ENCODE measurements at places on chromosomes 7 and 10.

DNA sequence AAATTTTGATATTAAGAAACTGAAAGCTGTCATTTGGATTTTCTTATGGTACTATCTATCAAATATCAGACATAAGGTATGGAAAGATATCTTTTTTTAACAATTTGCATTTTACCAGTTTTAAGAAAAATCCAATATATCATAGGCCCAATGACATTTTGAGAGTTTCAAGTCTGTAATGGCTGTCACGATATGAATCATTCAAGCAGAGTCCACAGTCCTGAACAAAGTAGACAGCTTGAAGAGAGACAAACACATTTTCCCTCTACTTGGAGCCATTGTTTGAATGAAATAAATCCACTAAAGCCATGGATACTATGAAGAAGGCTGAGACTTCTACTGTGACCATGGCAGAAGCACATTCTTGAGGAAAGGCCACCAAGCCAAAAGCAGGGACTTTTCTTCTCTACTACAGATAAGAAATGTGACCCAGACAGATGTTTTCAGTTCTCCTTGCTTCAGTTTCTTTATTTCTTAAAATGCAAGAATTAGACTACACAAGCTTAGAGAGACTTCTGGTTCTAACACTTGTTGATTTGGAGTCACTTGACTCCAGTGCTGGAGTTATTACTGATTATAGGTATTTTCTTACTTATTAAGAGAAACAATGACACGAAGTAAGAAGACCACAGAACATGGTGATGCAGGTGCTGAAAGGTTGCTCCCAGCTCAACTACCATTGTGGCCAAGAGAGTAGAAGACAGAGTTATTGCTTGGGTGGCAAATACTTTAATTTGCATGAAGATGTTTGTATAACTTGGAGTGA is 429.1 kb downstream of the KIF20B start:
- DNase-seq = no peak

DNA sequence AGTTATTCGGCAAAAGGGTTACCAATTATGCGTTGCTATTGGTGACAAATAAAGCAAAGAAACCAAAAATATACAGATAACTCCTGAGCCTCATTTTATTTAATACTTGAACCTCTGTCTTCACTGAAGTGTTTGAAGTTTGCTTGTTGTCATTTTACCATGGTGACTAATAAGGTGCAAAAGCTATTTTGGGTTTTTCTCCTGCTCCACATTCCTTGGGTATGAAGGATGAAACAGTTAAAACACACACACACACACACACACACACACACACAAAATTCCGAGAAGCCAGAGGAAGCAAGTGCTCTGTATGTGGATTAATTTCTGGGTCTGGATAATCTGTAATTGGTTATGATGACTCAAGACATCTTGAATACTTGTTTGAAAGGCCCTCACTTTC is 246.5 kb downstream of the COBL start:
- no peak for DNase-seq

DNA sequence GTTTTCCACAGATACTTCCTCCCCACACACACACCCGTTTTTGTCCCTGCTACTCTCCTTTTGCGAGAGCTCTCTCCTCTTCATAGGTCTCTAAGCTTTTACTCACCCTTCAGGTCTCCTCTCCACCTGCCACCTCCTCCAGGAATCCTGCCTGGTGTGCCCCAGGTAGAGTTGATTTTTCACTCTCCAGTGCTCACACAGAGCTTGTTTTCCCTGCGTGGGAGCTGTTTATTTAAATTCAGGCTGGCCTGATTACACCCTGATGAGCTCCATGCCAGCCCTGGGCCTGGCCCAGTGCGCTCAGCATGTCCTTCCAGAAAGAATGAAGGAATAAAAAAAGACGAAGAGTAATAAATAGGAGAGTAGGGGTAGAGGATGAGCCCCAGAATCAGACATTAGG is 7.5 kb upstream of the CLDN4 start:
- no peak for DNase-seq

DNA sequence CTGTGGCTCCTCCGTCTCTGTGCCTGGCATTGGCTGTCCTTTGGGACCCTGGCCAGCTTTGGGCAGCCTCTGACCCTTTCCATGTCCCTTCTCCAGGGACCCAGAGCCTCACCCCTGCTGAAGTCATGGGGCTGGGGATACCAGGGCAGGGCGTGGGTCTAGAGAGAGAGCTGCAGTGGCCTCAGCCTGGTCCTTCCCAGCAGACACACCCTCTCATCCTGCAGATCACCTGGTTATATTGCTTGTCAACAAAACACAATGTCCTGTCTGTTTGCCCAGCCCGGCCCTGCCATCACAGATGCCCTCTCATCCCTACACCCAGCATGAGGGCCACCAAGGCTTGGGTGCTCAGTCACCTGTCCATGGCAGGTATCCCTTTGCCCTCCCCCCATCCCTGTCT is 1.8 kb downstream of the MUC17 start:
- no peak for DNase-seq

GRCh38 chr10:23413629-23414089 is 25.2 kb upstream of the OTUD1 start:
- no peak for DNase-seq

DNA sequence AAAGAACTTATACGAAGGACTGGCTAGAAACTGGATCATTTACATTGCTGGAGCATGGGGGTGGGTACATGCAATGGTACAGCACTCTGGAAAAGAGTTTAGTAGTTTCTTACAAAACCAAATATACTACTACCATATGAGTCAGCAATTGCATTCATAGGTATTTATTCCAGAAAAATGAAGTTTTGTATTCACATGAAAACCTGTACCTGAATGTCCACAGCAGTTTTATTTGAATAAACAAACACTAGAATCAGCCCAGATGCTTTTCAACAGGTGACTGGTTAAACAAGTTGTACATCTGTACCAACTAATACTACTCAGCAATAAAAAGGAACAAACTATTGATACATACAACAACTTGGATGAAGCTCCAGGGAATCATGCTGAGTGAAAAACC is 3.4 kb downstream of the SCIN start:
- DNase-seq = no peak

- no peak for DNase-seq
These were observed 71.0 kb upstream of the ZNF479 start for GRCh38 chr7:57203161-57203791.

DNA sequence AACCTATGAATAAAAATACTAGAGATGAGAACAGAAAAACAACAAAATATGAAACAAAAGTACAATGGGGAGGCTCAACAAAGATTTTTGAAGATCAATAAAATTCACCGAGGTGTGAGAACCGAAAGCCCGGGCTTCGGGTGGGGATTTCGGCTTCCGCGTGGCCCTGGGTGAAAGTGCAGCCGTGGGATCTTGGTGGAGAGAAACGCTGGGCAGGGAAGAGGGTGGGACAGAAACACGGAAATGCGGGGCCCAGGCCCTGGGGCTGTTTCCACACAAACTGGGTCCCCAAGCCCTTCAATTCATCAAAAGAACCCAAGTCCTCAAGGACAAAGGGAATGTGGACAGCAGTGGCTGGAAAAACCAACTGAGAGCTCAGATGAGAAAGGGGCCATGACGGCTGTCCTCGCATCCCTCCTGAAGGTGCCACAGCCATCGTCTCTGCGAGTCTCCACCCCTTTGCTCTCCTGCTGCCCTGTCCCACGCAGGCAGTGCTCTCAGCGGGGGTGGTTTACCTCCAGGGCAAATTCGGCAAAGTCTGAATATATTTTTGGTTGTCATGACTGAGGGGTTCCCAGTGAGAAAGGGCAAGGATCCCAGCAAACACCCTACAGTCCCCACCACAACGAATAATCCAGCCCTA is 19.7 kb downstream of the FOXL3 start:
- no peak for DNase-seq

DNA sequence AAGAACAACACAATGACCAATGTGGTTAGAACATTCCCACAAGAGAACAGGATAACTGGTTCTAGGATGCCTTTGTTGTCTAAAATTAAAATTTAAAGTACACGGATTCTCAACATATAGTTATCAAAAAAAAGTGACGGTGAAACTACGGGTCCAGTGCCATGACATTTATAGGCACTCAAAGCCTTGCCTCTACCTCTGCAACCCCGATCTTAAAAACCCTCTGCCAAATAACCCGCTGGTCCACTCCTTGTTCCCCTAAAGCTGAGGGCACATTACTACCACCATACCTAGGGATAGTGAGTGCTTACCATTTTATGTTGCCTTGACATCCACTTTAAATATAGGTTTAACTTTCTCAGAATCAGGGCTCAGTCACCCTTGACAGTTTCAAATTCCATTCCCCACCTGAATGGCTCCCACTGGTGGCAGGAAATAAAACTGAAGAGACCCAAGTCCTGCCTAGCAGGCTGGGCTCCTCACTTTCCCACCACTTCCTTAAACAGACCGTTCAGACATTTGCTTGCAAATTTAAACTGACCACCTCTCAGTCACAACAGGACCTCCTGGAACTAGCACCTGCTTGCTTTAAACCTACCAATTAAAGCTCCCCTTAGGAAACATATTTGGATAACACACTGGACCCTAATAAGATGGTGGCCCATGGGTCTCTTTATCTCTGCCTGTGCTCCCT is 169.9 kb upstream of the ASAH2 start:
- DNase-seq = peak; percentile 14

DNA sequence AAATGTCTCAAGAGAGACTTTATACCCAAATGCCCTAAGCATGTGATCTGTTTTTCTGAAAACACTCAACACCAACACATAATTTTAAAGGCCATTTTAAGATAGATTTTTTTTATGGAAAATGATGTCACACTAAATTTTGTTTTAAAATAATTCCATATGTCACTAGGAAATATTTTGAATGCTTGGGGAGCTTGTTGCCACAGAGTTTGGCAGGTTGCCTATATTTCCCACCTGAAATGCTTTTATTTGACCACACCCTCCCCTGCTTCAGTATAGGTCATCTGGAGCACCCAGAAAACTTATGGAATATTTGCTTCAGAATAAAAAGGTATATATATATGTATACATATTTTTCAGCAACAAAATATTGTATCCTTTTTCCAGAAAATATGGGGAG is 180.0 kb upstream of the ANK3 start:
- no peak for DNase-seq

DNA sequence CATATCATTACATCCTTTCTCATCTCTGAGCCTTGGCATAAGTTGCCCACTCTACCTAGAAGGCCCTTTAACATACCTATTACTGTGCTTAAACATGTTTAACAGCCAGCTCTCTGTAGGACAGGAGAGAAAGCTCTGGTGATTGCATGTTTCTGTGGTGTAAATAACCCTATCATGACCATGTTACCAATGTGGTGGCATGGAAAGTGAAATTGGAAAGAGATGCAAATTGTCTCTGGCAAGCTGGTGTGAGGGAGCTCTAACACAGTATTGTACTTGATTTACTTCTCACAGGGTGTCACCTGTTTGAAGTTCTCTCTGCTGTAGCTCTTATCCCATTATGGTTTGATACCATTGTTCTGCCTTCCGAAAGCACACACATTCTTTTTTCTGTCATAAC is 231.8 kb upstream of the DKK1 start:
- DNase-seq = no peak

- DNase-seq = no peak
These were observed 64.5 kb downstream of the CARD11 start for GRCh38 chr7:2979201-2979631.

DNA sequence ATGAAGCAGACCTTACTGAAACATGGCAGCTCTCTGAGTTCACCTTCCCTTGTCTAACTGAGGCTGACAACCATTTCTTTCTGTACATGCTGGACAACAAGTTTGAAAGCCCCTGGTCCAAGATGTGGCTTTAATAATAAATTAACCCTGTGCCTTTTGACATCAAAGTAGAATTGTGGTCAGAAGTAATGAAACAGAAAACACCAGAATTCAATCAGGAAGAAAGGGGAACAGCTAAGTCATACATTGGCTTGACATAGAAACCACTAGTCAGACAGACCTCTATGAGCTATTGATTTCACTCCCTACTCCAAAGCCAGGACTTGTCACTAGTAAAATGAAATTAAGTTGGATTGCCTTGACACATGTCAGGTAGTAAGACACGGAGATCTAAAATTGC is 175.2 kb upstream of the ASAH2 start:
- no peak for DNase-seq

DNA sequence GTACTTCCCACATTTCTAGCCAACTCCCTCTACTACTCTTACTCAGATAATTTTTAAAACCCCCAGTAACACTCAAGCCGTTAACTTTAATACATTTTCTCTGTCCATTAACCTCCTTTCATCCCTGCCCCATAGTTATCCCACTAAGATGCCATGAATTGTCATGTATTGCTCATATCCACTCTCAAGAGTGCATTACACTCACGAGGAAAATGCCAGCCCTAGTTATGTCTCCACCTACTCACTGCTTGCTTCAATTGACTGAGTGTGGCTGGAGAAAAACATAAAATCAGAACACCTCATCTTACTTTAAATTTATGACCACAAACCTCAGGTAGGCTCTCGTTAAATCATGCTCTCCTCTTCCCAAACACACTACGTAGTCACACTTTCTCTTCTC is 324.1 kb upstream of the NPSR1 start:
- DNase-seq = no peak

DNA sequence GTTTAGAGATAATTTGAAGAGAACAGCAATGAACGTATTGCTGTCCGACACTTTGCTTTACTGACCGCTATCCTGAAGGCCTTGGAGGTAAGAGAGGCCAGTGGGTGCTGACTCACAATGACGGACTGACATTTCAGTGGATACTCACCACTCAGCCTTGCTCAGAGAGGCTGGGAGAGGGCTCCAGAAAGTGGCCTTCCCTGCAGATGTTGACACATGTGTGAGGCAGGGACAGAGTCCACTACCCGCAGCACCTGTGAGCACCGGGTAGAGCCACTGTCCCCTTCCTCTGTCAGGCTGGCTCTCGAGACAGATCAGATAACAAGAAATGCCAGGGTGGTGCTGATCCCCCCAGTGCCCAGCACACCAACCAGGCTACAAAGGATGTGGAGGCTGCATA is 75.0 kb downstream of the GPR26 start:
- DNase-seq = no peak

DNA sequence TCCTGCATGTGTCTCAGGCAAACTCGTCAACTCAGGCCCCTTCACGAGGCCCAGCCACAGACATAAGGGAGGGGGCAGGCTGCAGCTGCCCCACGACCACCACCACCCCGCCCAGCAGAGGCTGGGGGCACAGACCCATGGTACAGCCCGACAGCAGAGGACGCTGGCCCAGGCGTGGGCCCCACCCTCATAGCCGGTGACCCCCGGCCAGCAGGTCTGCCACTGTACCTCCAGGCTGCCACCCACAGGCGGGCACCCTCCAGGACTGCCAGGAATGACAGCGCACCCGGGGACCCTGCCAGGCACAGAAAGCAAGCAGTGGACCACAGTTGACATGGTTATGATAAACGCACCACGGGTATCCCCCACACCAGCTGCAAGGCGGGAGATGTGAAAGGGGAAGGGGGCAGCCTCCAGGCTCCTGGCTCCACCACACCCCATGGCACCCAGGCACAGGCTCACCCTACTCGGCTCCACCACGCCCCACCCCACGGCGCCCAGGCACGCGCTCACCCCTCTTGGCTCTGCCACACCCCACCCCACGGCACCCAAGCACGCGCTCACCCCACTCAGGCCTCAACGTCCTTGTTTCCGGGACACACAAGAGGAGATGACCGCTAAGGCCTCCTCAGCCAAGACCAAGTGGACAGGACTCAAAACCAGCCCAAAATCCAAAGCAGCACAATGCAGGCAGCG is 135.9 kb downstream of the MAD1L1 start:
- no peak for DNase-seq

- DNase-seq = no peak
These were observed 7.9 kb upstream of the HOXA2 start for GRCh38 chr7:27110186-27111031.

Data from stimulated activated CD4-positive, alpha-beta T cell treated with anti-CD3 and anti-CD28 coated beads, Interleukin-4, amount 100 ng/mL, for 1 hour (primary cell).